ENCODE measurements at places on chromosomes 3 and 15.

GRCh38 chr15:51130344-51130743 lies 35.6 kb upstream of the TNFAIP8L3 start:
- no peak for DNase-seq

DNA sequence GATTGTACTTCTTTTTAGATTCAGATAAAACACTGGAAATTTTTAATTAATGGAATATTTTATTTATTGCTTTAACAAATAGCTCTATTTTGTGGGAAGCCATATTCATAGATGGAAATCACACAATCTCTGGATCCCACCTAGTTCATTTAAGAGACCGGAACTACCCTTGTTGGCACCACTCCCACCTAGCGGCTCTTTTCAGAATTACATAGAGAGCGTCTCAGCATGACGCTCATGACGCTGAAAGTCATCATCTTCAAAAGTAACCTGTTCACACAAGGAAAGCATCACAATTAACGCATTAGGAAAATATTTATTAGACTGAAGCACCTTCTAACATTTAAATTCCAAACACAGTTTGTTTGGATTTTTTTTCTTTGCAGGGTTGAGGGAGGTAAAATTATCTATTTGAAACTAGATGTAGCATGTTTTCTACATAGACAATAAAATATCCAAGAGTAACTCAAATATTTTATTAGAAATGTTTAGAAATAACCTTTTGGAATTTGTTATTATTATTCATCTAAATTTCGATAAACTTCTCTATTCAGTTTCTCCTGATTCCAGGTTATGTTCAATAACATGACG lies 214.9 kb upstream of the ARRDC4 start:
- no peak for DNase-seq

DNA sequence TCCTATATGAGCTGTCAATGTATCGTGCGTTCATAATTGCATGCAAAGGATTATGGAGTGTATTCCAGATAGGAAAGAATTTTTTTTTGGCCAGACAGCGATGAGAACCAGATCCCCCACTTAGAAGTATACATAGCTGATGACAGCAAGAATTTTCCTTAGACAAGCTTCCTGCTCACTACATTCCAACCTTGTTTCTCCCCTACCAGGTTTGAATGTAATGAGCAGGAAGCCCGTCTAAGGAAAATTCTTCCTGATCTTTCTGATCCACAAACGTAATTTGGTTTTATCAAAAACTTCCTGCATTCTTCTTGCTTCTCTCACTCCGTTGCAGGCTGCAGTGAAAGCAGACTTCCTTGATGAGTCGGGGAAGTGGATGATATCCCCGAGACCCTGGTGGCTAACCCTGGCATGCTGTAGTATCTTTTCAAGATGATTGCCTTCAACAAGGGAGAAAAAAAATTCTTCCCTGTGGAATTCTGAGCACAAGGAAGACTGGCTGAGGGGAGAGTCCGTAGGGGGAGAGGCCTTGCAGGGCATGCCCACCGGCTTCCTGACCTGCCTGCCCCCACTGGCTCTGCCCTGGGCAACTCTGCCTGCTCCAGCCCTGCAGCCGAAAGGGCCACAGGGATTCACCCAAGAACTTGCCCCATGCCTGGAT lies 243.1 kb downstream of the TLE3 start:
- DNase-seq, result no peak

DNA sequence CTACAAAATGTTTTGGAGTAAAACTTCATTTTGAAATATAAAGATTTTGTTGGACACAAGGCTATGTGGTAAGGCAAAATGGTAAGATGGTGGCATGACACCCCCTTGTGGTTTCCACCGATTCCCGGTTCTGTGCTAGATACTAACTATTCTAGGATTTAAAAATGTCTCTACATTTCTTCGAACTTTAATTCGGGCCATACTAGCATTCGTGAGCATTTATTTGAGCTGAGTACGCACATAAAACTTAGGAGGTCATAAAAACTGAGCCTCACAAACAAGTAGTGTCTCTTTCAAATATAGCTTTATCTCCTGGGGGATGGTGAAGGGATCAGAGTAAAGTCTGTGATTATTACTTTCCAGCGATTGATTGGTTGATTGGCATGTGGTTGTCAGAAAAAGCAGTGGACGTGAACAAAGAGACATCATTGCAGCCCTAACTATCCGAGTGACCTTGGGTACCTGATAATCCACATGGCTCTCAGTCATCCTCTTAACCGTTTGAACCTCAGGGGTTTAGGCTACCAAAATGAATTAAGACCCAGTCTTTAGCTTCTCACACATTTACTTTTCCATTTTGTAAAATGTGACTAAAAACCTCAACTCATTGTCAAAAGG lies 1.1 kb upstream of the ZNF639 start:
- no peak for DNase-seq

DNA sequence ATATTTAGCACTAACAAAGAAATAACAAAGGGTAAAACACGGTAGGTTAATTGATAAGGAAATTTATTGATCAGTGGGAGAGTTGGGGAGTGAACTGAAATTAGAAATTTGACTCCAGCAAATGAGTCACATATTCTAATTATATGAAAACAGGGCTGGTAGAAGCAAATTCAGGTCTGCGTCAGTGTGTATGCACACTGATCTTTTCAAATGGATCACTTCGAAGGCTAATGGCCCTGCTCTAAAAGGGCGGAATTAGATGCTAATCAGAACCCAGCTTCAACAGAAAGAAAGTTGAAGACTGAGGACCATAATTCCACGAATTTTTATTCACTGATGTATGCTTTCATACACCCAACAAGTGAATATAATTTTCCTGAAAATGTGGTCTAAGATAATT lies 762.4 kb upstream of the DPPA4 start:
- DNase-seq, result no peak

- no peak for DNase-seq
Observed at GRCh38 chr3:174857301-174857700, 1.8 kb upstream of the NAALADL2 start.

DNA sequence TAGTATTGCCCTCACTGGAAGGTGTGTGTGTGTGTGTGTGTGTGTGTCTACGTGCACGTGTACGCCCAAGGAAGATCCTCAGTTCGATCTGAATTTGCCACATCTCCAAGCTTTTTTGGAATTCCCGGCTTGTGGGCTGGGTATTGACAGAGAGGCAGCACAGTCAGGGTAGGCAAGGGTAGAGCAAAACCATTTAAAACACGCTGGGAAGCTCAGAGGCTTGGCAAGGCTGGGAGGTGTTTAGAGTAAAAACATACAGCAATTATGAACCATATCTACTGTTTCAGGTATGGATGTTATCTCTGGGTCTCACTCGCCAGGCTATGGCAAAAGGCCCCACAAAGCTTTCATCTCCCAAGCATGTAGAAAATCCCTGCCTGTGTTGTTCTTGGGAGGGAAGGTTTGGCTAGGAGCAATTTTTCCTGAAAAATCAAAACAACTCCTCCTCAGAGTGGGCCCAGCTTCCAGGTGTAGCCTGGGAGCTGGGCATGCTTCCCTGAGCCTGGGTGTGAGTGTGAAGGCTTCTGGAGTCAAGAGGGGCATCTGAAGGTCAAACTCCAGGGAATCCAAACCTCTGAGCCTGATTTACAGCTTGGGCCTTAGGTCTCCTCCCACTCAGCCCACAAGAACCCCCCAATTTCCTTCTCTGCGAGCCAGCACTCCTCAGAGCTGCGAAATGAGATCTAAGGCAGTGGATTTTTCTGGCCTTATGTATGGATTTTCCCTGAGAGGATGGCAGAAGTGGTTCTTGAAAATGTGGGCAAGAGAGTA lies 244.8 kb upstream of the TPRG1 start:
- no peak for DNase-seq

Measured in GM19239 (cell line).